ENCODE measurements at places on chromosomes 16 and 17.

DNA sequence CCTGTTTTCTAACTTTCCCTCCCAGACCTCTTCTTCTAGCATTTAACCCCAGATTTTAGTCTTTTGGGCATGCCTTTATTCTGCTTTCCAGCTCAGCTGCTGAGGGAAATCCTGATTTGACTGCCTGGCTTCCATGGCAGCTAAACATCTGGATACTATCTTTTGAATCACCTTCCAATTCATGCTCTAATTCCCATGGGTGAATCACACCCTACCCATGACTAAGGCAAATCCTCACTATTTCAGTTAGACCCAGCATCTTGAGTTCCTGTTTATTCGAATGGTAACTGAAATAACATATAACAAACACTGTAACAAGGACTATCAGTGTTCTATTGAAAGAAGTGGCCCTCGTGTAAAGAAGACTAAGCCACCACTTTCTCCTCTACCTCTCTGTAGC, 29.8 kb downstream of the CA10 start:
- DNase-seq, result no peak

DNA sequence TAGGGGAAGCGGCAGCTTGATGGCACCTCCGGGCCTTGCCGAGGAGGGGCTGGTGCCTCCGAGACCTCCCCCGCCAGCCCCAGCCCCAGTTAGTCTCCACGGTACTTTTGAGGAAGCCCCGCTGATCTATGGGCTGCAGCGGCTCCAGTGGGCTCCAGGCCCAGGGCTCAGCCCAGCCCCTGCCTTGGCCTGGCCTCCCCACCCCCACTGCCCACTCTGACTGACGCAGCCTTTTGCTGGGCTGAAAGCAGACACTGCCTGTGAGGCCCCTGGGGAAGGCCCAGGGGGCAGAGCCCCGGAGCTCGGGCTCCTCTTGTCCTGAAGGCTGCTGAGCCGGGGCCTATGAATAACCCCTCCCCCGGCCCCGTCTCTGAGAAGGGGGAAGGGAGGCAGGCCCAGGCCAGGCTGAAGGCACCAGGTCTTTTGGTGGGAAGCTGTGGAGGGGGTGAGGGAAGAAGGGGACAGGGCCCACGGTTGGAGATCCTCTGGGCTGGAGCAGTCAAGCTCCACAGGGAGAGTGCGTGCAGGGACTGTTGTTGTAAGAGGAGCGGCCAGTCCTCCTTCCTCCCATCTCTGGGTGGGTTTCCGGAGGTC, 7.5 kb upstream of the SMTNL2 start:
- DNase-seq, result no peak

DNA sequence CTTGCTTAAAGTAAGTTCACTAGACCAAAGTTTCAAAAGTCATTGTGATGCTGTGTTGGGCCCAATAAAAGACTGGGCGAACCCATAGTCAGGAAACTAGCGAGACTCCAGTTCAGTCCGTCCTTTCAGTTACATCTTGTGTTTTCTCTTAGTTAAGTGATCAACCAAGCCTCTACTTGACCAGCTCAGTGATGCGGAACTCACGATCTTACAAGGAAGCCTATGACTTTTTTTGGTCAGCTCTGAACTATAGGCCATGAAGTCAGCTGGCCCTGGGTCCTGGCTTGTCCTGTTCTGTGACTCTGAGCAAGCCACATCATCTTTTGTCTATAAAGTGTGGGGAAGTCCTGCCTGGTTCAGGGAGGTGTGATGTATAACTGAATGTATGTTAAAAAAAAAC, 21.7 kb upstream of the WSCD1 start:
- DNase-seq, result no peak

- DNase-seq, result no peak
These were observed 28.9 kb downstream of the LCMT1 start for GRCh38 chr16:25140459-25140858.

DNA sequence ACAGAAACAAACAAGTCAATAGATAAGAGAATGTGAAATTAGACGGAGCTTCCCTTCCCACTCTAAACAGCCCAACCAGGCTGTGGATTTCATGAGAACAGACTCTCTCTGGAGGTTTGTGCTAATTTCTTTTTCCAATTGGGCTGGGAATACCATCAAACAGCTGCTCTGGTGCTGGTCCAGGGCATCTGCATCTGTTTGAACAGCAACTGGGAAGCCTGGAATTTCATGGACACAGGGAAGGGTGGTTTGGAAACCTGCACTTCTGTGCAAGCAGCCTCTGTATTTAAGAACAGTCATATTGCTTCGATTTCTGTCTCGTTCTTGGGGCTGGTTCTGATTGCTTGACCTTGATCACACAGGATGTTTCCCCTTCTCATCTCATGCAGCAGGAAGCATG, 88.7 kb downstream of the FOXL1 start:
- DNase-seq, result no peak

GRCh38 chr16:30747331-30747730, 894 bp upstream of the PHKG2 start:
- no peak for DNase-seq
